ENCODE measurements at places on chromosomes 3 and 15.

- DNase-seq = no peak
These were observed 128.4 kb downstream of the CTNNB1 start for GRCh38 chr3:41327718-41328117.

- DNase-seq = no peak
These were observed 2.5 kb downstream of the KPNA1 start for GRCh38 chr3:122512284-122512683.

- no peak for DNase-seq
These were observed 59.4 kb downstream of the DAPK2 start for GRCh38 chr15:63986751-63987341.

- no peak for DNase-seq
These were observed 21.0 kb downstream of the PAQR5 start for GRCh38 chr15:69319384-69320375.

DNA sequence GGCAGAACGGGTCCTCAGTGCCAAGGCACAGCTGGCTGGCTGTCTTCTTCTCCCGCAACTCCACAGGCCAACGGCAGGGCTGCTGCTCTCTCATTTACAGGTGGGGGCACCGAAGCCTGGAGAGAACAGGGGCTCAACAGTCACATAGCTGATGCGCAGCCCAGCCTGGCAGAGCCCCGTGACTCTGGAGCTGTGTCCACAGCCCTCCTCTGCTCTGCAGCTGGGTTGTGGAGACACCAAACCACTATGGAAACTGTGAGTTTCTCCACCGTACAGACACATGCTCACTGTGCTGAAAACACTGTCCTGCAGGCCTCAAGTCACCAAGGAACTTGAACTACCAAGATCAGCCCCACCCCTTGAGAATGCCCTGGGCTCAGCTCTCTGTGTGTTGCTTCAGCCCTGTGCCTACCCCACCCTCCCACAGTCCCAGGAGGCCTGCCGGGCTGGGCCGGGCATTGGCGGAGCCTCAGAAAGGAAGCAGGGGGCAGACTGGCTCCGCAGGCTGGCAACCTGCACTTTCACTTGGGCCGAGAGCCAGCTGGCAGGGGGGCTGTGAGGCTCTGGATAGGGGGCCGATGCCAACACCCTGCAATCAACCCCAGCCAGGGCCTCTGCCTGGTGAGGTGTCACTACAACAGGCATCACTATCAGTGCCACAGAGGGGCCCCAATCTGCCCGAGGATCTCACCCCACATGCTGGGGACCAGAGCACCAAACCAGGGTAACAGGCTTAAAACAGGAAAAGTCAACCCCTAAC is 113.7 kb upstream of the RPL32 start:
- DNase-seq = no peak

- DNase-seq = no peak
These were observed 219.0 kb upstream of the LINGO1 start for GRCh38 chr15:77851691-77852090.
